HS-5 (cell line): ENCODE measurements at places on chromosomes 11 and 22.

- no peak for DNase-seq
Observed at GRCh38 chr22:49717322-49717919, 110.3 kb downstream of the BRD1 start.

- DNase-seq: no peak
Observed at GRCh38 chr22:37604875-37605274, 3.8 kb upstream of the GGA1 start.

DNA sequence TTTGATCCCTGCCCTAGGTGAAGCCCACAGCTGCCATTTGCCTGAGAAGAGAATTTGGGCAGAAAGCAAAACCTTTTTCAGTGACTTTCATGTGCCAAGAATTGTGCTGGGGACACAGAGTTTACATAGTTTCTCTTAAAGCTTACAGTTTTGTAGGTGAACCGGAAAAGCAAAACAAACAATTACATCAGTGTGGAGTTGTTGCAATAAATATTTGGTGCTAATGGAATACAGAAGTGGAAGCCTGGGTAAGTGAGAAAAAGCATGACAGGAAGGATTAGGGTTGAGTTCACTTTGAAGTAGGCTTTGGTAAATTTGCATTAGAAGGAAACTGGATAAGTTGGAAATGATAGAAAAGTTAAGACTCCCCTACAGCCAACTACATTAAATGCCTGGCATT, 82.7 kb downstream of the RASSF10 start:
- no peak for DNase-seq

GRCh38 chr11:76728778-76729177, 54.4 kb upstream of the TSKU start:
- DNase-seq: no peak

DNA sequence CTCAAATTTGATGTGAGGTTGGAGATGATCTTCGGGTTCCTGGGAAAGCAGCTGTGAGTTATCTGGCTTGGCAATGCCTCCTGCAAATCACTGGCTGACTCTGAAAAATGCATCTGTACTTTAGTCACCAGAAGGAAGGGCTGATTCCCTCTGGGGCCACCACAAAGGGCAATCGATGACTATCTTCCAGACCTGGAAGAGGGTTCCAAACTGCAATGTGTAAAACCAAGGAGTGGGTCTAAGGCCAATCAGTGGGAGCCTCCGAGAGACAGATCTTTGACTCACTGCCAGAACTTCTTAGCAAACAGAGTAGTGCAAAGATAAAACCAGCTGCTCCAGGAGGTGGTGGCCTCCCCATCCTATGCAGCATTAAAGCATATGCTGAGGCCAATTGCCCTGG, 29.1 kb upstream of the PAK1 start:
- peak; percentile 51 for DNase-seq

- no peak for DNase-seq
Observed at GRCh38 chr11:76209973-76210930, 4.0 kb upstream of the WNT11 start.

DNA sequence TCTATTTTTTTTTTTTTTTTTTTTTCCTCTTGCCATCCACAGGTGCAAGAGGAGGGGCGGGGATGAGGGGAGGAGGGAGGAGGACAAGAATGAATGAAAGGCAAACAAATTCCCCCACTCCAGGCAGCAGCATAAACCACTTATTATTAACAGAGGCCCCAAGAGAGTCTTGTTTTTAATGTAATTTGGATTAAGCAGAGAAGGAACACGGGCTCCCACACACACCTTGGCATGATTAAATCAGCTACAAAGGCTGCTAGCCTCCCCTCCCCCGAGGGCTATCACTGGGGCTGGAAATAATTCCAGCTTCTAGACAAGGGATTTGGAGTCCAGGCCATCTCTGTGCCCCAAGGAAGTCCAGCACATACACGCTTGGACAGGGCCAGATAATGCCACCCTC, 93.4 kb upstream of the DRD2 start:
- DNase-seq: no peak
